ENCODE measurements at places on chromosomes 4 and X.

- peak; percentile 28 for DNase-seq
These were observed at the start of gene FGFBP2 for GRCh38 chr4:15963001-15963451. Gene FGFBP2 (minus strand): TSS chr4:15963175. CDS start chr4:15963129, 46 bp downstream.

GRCh38 chr4:186948361-186949242 is 224.9 kb upstream of the FAT1 start:
- DNase-seq, result no peak

GRCh38 chr4:103757631-103758030 is 37.8 kb upstream of the TACR3 start:
- no peak for DNase-seq

DNA sequence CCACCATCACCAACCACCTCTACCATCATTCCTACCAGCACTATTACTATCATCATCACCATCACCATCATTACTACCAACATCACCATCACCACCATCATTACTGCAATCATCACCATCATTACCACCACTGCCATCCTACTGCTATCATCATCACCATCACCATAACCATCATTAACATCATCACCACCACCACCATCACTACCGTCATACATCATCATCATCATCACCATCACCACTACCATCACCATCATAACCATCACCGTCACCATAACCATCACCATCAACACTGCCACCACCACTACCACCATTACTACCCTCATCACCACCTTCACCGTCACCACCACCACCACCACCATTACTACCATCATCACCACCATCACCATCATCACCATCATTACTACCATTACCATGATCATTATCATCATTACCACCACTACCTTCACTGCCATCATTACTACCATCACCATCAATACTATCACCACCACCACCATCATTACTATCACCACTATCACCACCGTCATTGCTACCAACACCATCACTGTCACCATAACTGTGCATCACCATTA is 71.8 kb downstream of the PSAPL1 start:
- no peak for DNase-seq

- DNase-seq, result no peak
These were observed 108.8 kb downstream of the HHIP start for GRCh38 chr4:144754562-144755410.

DNA sequence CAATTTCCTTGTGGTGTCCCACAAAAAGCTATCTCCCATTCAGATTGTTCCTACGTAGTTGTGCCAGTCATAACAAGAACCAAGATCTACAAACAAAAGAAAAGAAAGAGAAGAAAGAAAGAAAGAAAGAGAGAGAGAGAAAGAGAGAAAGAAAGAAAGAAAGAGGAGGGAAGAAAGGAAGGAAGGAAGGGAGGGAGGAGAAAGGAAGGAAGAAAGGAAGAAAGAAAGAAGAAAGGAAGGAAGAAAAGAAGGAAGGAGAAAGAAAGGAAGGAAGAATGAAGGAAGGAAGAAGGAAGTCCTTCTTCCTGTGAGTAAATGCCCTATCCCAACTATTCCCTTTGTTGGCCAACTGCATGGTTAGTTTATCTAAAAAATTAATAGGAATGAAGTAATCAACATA is 366.0 kb downstream of the DHRSX start:
- DNase-seq, result no peak

DNA sequence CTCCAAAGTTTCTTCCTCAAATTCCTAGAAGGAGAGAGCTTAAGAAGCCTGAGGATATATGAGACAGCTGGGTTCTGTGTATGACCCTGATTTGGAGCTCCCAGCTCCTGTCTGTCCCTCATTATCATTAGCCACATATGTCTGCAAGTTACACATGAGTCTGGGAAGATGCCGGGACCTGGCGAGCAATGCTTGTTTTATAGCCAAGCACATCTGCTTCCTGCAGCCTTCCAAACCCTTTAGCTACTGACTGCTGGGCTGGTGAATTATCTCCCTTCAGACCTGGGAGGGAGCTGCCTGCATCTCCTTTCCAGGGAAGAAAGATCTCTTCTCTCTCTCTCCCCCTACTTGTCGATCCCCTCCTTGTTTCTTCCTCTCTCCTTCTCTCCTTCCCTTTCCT is 556.7 kb upstream of the BOD1L1 start:
- DNase-seq, result no peak

DNA sequence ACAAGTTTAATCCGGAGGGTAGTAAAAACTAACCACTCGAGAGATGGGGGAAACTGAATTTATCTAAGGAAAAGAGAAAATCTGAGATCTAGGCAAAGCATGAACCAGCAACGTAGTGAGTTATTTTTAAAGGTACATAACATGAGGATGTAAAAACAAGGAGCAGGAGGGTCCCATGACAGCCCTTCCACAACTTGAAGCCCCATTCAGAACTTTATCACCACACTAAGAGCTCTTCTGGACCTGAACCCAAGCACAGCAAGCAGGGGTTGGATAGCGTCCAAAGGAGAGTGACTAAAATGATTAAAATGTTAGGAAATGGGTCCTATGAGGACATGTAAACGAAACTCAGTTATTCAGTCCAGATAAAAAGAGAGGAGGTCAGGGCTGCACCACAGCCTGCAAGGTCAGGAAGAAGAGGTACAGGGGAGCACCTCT is 16.2 kb downstream of the SH3RF1 start:
- DNase-seq, result no peak

- DNase-seq, result no peak
These were observed 126.7 kb upstream of the MAGEE2 start for GRCh38 chrX:75911716-75912115.

DNA sequence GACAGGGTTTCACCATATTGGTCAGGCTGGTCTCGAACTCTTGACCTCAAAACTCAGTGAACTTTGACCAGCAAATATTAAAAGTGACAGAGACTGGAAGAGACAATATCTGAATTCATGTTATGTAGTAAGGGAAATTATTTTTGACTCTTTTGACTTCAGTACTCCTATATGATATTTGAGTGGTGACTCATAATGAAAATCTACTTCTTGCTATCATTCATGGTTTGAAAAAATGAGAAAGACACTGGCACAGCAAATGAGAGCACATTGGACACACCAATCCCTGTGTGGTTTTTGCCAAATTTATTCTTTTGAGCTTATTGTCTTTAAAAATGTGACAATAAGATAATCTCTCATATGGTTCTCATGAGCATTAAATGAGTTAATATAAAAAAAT is 109.4 kb downstream of the GPM6A start:
- DNase-seq, result no peak

- no peak for DNase-seq
These were observed 77.7 kb downstream of the TSPAN7 start for GRCh38 chrX:38638952-38639529.

- DNase-seq, result no peak
These were observed 509.3 kb downstream of the CENPC start for GRCh38 chr4:67035986-67036385.

GRCh38 chrX:19514791-19515614 is at the start of gene MAP3K15:
Gene MAP3K15 (minus strand): TSS chrX:19515508. CDS start chrX:19515261, 247 bp downstream.
- no peak for DNase-seq

- DNase-seq, result no peak
These were observed 41.0 kb downstream of the TFDP3 start for GRCh38 chrX:133177202-133177601.

DNA sequence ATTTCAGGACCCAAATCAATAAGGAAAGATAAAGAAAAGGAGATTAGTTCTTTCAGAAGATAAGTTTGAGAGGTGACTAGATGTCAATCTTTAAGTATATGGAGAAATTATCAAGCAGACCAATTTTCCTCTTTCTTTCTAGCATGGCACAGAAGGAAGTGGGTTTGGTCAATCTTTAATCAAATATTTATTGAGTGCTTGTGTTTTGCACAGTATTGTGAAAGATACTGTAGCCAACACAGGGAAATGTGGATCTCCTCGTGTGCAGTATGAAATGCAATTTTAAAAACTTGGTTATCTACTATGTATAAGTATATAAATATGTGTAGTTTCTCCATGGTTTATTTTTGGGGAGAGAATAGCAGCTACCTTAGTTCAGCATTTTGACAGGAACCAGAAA is 655.2 kb downstream of the RAPGEF2 start:
- DNase-seq, result no peak
